MM.1S (cell line): ENCODE measurements at places on chromosomes 6 and 20.
A peak's percentile ranks its signal among the peaks of the same experiment; 100 is the strongest.

DNA sequence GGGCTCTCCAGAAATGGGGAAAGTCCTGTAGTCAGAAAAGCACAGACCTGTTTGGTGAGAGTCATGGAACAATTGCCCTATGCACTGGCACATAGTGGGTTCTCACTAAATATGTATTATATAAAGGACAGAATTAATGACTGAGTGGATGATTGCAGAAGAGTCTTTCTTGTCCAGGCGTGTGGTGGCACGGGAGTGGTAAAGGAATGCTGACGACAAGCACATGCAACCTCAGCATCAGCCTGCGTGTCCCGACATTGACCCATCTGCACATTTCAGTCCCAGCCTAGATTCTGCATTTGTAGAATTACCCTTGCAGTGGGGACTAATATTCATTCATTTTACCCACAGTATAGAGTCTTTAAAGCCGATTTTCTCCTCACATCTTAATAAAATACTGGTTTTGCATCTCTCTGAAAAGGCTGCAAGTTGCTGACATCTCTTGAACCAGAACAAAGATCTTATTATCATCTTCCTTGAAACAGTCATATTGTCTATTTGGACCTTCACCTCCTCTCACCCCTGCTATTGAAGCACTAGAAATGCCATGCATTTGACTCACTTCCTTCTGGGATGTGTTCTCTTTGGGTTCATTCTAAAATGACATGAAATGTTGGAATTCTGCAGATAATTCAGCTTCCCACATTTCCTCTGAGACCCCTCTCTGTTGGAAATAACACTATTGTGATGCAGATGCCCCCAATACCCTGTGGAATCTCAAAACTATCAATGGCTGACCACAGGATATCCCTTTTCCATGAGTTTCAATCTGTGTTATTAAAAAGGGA lies 883.6 kb upstream of the FLRT3 start:
- H3K36me3 ChIP-seq = no peaks in the 10 kb centered on the region
- no peaks in the 10 kb centered on the region for H3K27me3 ChIP-seq
- DNase-seq = no peak
- H3K4me1 ChIP-seq = no peaks in the 10 kb centered on the region
- H3K27ac ChIP-seq = no peak overlapping the region
- no peak overlapping the region for H3K4me3 ChIP-seq

- no peaks in the 10 kb centered on the region for H3K36me3 ChIP-seq
- DNase-seq = no peak
Observed at GRCh38 chr6:42618686-42619085, 54.9 kb downstream of the UBR2 start.

DNA sequence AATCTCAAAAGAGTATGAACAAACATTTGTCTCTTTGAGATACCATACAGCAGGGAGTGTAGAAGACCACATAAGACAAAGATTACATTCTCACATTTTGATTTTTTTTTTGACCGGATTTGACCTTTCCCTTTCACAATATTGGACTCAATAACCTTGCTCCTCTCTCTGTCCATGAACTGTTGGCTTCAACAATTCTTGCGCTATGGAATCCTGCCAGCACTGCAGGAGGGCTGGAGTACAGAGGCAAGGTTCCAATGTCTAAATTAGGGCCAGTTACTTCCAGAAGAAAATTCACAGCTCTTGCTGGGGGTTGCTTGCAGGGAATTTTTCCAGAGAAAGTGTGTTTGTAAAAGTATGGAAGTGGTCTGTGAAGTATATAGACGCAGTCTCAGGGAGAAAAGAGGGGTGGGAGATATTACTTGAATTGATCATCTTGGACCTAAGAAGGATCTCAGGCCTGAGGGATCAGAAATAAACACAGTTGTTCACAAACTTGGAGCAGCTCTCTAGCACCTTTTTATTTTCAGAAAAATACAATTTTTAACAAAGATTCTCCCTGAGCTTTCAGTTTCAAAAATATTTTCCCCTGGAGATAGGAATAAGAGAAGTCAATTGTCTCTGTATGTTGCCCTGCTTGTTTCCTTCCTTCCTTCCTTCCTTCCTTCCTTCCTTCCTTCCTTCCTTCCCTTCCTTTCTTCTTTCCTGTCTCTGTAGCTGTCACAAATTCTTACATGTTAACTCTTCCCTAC lies 765.9 kb downstream of the BCKDHB start:
- H3K4me3 ChIP-seq = no peak overlapping the region
- DNase-seq = no peak
- no peaks in the 10 kb centered on the region for H3K27me3 ChIP-seq
- no peaks in the 10 kb centered on the region for H3K4me1 ChIP-seq
- H3K36me3 ChIP-seq = no peaks in the 10 kb centered on the region
- H3K27ac ChIP-seq = no peak overlapping the region

- no peak overlapping the region for H3K27ac ChIP-seq
- no peak for DNase-seq
- H3K27me3 ChIP-seq = no peaks in the 10 kb centered on the region
- H3K4me1 ChIP-seq = peaks cover 18% of the 10 kb centered on the region
- peaks cover 18% of the 10 kb centered on the region for H3K36me3 ChIP-seq
Observed at GRCh38 chr20:17614176-17614811, 44.4 kb downstream of the DSTN start.

- H3K27ac ChIP-seq = no peak overlapping the region
- H3K27me3 ChIP-seq = no peaks in the 10 kb centered on the region
Observed at GRCh38 chr6:163392533-163392932, 22.0 kb upstream of the QKI start.

- H3K4me1 ChIP-seq = no peaks in the 10 kb centered on the region
- H3K4me3 ChIP-seq = no peak overlapping the region
- H3K27me3 ChIP-seq = no peaks in the 10 kb centered on the region
Observed at GRCh38 chr20:36666181-36666740, 20.3 kb upstream of the SLA2 start.

DNA sequence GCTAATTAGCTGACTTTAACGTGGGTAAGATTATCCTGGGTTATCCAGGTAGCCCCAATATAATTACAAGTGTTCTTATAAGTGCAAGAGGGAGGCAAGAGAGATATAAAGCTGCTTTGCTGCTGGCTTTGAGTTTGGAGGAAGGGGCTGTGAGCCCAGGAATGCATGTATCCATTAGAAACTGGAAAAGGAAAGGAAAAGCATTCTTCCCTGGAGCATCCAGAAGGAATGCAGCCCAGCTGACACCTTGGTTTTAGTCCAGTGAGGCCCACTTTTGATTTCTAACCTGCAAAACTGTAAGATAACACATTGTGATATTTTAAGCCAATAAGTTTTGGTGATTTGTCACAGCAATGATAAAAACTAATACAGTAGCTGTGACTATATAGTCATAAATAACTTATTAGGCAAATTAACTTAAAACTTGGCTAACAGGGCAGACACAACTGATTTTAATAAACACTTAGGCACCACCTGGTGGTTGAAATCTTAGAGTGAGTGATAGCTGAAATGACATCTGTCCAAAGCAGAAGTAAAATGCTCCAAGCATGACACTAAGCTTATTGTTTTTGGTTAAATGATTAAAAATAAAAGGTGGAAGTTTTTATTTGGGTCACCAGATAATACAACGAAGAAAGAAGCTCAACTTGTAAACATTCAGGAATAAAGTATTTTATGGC lies 35.6 kb downstream of the ADGRF4 start:
- H3K4me3 ChIP-seq = no peak overlapping the region
- H3K27me3 ChIP-seq = no peaks in the 10 kb centered on the region
- peak; percentile 27 for DNase-seq
- H3K4me1 ChIP-seq = no peaks in the 10 kb centered on the region
- no peak overlapping the region for H3K27ac ChIP-seq
- no peaks in the 10 kb centered on the region for H3K36me3 ChIP-seq

- H3K27me3 ChIP-seq = no peaks in the 10 kb centered on the region
- no peak for DNase-seq
- H3K27ac ChIP-seq = no peak overlapping the region
Observed at GRCh38 chr6:156150391-156150790, 626.8 kb upstream of the ARID1B start.

DNA sequence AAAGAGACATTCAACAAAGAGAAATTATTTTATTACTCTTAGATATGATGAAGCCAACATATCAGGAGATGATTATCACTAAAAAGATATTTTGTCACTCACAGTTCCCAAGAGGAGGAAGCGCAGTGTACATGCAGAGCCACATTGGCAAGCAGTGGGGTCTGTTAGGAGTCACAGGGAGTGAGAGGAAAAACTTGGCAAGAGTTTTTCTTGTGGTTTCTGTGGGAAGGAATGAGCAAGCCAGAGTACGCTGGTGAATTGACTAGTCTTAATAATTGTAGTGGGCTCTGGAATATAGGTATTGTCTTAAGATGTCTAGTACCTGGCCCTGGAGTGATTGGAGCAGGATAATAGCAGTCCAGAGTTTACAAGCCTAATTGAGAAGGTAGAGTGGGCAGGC lies 1095.2 kb downstream of the GRIK2 start:
- no peaks in the 10 kb centered on the region for H3K27me3 ChIP-seq
- no peak overlapping the region for H3K4me3 ChIP-seq
- no peak overlapping the region for H3K27ac ChIP-seq
- no peaks in the 10 kb centered on the region for H3K36me3 ChIP-seq
- no peaks in the 10 kb centered on the region for H3K4me1 ChIP-seq

DNA sequence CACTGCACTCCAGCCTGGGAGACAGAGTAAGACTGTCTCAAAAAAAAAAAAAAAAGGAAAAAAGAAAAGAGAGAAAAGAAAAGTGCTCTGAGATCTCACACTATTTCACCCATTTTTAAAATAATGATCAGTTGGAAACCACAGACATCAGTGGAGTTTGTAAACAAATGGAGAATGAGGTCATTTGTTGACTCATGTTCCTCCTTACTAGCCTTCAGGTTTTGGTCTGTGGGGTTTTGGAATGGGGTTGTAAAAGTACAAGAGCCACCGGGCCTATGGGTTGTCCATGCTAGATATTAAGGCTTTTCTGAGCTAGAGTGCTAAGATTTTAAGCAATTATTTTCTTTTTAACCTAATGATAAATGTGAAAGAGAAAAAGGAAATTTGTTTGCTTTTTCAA lies 104.4 kb upstream of the PRL start:
- DNase-seq = no peak
- H3K27me3 ChIP-seq = no peaks in the 10 kb centered on the region
- no peaks in the 10 kb centered on the region for H3K36me3 ChIP-seq
- no peaks in the 10 kb centered on the region for H3K4me1 ChIP-seq
- no peak overlapping the region for H3K4me3 ChIP-seq

DNA sequence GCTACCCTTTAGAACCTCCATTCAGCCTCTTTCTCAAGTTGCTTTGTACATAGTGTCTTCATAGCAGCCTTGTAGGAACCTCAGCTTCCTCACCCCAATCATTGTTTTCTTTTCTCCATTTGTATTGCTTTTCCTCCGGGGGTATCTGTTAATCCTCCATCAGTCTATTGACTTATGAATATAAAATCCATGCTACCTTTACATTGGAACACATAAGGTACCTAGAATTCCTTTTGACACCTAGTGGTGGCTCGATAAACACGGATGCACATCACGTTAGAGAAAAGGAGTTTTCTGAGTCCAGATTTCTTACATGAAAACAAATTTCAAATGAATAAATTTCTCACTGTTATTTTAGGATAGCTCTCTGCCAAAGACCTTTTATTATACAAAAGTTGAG lies 6.3 kb upstream of the EDN1 start:
- no peak for DNase-seq
- no peaks in the 10 kb centered on the region for H3K4me1 ChIP-seq
- H3K36me3 ChIP-seq = no peaks in the 10 kb centered on the region
- H3K27ac ChIP-seq = no peak overlapping the region
- no peaks in the 10 kb centered on the region for H3K27me3 ChIP-seq

- no peak for DNase-seq
- no peaks in the 10 kb centered on the region for H3K4me1 ChIP-seq
- H3K4me3 ChIP-seq = no peak overlapping the region
- H3K27me3 ChIP-seq = no peaks in the 10 kb centered on the region
- no peak overlapping the region for H3K27ac ChIP-seq
- H3K36me3 ChIP-seq = no peaks in the 10 kb centered on the region
Observed at GRCh38 chr6:34926655-34927054, 37.6 kb downstream of the ANKS1A start.

DNA sequence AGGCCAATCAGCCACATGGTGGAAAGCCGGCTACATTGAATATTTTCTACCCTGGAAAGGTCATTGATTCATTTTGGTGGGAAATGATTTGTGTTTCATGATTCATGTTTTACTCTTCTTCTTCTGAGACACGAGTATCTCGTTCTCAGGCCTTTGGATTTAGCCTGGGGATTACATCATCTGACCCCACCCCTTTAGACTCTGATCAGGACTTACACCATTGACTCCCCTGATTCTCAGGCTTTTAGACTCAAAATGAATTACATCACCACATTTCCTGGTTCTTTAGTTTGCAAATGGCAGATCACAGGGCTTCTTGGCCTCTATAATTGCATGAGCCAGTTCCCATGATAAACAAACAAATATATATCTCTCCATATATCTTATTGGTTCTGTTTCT lies 228.8 kb downstream of the ADGRG6 start:
- H3K27me3 ChIP-seq = no peaks in the 10 kb centered on the region
- H3K36me3 ChIP-seq = no peaks in the 10 kb centered on the region
- no peak overlapping the region for H3K4me3 ChIP-seq
- no peak for DNase-seq
- H3K27ac ChIP-seq = no peak overlapping the region

- no peaks in the 10 kb centered on the region for H3K27me3 ChIP-seq
- no peak for DNase-seq
- no peaks in the 10 kb centered on the region for H3K4me1 ChIP-seq
- H3K4me3 ChIP-seq = no peak overlapping the region
Observed at GRCh38 chr6:14265049-14266021, 147.8 kb downstream of the CD83 start.

DNA sequence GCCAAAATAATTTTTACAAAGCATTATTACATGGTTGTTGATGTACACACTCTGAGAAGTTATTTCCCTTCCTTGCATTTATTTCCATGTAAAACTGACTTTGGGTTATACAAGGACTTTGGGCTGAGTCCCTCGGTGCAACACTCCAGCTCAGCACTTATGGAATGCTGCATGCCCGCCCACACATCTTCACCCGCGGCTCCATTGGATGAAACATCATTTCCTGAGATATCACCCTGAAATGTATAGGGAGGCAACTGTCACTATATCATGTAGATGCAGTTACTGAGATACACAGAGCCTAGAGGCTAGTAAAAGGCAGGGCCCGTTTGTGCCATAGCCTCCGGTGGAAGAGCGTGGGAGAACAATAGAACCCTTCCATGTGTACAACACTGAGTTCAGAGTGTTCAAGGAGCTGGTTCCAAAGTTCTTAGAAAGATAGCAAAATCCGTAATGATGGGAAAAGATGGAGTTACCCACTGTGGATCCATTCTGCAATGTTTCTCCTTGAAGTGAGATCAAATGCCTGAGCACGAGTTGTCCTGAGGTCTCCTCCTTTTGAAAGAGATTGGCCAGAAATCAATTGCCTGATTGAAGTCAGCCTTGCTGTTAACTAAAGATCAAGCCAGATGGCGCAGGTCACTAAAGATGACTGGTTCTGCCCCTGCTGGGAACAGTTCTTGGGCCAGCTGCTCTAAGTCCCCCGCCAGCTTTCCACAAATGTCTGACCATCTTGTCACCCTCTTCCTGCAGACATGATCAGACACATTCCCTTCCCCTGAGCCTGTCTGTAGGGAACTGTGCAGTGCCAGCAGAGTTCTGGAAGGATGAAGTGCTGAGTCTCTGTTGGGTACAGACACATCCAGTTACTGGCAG lies 100.9 kb upstream of the IYD start:
- no peaks in the 10 kb centered on the region for H3K4me1 ChIP-seq
- H3K27ac ChIP-seq = no peak overlapping the region
- no peak overlapping the region for H3K4me3 ChIP-seq
- no peak for DNase-seq
- H3K27me3 ChIP-seq = no peaks in the 10 kb centered on the region
